NCI-H1436 treated with DMSO at 0.1 percent for 48 hours (cell line): ENCODE measurements at places on chromosomes 7 and 10.

DNA sequence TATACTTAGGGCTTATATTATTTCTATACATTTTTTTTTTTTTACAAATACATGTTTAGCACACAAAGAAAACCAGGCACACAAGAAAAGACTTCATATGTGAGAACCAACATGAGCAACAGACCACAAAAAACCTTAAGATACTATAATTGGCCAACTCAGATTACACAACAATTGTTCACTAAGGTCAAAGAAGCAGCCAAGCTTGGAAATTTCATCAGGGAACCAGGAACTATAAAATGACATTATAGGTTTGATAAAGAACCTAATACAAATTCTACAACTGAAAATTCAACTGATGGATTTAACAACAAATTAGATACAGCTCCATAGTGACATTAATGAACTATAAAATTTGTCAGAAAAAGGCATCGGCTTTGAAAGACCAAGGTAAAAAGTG lies 4.4 kb upstream of the LUC7L2 start:
- DNase-seq: no peak

- DNase-seq: no peak
Observed at GRCh38 chr10:128147669-128148068, 21.4 kb upstream of the MKI67 start.

DNA sequence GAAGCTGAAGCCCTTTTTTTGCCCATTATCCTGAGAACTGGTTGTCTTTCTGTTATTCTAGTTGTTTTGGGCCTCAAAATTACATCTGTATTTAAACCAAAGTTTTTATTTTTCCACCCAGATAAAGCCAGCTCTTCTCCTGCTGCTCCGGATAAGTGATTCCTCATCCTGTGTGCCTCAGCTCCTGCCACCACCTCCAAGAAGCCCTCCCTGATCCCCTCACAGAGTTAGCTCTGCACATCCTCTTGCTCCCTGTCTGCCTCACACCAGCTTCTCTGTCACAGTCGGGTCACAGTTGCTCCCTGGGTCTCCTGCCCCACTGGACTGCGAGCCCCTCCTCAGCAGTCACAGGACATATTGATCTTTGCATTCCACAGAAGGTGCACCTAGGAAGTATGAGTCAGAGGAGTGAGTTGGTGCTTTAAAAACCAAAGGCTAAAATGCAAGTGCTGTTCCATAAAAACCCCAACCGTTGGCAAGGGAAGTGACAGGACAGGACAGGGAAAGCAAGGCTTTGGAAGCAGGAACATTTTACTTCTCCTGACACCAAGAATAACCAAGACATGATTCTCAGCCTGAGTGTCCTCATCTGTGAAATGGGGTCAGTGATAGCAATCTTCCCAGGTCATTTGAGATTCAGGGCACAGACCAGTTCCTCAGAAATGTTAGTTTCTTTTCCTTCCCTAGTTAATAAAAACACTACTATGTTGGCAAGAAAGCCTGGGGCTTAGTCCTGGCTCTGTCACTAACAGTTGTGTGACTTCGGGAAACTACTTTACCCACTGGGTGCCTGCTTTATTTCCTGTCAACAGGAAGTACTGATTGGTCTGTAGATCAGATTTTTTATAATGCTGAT lies 36.5 kb upstream of the EEPD1 start:
- no peak for DNase-seq

DNA sequence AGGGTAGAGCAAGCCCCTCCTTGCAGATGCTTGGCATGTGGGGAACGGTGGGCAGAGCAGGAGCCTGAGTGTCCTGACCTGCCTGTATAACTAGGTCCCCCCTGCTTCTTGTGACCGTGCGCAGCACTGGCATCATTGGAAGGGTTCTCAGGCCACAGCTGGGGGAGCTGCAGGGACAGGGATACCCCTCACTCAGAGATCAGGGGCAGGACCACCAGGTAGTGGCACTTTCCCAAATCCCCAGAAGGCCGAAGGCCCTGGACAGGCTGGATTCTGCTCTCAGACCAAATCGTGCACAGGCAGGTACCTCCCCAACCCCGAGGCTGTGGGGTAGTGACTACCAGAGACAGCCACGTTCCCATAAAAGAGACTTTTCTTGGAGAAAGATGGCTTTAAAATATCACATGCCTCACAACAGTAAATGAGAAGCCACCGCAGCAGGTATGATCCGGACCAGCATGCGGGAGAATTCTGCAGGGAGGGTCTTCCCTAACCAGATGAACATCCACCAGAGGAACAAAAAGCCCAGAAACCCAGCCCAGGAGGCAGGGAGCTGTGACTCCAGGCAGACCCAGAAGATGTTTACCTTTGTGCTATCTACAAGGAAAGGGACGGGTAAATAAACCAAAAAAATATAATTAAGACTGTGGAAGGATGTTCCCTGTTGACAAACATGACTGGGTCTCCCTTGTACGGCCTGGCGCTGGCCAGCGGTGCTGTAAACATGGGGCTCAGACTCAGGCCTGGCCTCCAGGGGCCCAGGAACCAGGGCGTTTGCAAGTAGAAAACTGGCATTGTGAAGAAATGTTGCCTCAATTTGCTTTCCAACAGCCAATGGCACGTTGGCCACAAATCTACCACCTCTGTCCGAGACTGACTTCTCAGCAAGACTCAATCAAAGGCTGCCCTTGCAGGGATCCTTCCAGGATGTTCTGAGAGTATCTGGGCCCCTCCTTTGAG lies 180.0 kb downstream of the TNS3 start:
- DNase-seq: no peak

DNA sequence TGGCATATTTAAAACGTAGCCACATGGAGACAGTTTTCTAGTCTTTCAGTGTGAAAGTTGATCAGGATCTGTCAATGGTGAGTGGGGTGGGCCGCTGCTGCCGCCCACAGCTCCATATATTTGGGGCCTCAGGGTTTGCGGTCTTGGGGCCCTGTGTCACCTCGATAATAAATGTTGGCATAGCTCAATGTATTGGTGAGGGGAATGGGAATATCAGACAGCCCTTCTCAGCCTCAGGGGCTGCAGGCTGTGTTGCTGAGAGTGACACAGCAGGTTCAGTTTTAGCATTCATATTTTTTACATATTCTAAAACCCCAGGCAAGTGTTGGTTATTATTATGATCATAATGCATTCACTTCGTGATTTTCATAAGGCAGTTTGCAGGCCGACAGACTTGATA lies 5.3 kb downstream of the CDH23 start:
- no peak for DNase-seq

DNA sequence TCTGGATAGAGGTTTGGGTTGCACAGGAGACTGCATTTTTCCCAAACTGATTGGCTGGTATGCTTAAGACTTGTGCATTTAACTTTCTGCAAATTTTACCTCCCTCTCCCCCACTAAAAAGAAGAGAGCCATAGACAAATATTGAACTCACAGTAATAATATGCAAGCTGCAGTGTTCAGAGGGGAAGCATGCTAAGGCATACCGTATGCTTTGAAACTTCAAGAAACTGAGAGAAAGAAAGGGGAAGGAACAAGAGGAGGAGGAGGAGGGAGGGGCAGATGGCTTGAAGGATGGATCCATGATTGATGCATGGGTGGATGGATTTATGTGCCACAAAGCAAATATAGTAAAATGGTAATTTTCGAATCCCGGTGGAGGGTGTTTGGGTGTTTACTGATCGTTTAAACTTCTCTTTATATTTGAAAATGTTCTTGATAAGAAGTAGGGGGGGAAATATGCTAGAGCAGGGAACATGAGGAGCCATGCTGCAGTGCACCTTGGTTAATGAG lies 7.8 kb upstream of the KLF6 start:
- no peak for DNase-seq

GRCh38 chr7:42588876-42589275 lies 323.0 kb downstream of the C7orf25 start:
- DNase-seq: no peak

DNA sequence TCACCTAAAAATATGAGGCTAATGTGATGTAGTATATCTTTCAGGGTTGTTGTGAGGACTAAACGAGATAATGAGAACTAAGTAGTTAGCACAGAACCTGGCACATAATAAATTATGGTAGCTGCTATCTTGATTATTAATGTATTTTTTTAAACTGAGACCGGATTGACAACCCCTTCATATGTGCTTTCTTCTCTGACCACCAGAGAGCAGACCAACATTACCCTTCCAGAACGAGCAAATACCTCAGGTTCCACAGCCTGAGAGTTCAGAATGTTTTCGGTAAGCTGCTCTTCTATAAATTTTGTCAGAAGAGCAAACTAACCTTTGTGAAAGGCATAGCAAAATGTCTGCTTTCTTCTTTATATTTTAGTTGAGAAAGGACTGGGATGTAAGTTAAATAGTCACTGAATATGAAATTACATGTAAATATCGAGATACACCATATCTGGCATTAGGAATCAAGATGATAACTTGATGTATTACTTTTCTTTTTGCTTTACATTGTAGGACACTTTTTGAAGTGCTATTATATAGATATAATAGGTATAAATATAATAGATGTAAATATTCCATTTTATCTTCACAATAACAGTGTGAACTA lies 13.6 kb upstream of the BPGM start:
- no peak for DNase-seq

DNA sequence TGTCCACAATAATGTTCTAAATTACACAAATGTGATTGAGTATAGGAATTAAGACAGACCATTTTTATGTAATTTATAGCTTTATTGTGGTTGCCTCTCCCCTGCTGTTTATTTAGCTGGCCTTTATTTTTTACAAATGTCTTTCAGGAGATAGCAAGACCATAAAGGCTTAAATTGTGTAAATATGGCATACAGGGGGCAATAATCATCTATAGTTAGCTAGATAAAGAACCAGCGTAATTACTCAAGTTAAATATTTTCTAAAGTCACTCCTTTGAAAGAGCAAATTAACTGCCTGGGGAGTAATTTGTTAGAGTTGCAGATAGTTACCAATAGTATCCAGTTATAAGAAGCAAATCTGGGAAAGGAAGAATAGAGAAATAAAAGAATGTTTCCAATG lies at the start of gene MALRD1:
TSS of gene MALRD1 (plus strand) at position 313 of the 400 bp plus-strand sequence. CDS start 138 bp downstream, outside the sequence.
- DNase-seq: no peak

- DNase-seq: no peak
Observed at GRCh38 chr10:7365027-7365745, 45.6 kb downstream of the SFMBT2 start.

- no peak for DNase-seq
Observed at GRCh38 chr10:100878291-100878910, 34.4 kb upstream of the SLF2 start.

GRCh38 chr7:99767662-99768061 lies 16.3 kb downstream of the CYP3A4 start:
- DNase-seq: no peak

DNA sequence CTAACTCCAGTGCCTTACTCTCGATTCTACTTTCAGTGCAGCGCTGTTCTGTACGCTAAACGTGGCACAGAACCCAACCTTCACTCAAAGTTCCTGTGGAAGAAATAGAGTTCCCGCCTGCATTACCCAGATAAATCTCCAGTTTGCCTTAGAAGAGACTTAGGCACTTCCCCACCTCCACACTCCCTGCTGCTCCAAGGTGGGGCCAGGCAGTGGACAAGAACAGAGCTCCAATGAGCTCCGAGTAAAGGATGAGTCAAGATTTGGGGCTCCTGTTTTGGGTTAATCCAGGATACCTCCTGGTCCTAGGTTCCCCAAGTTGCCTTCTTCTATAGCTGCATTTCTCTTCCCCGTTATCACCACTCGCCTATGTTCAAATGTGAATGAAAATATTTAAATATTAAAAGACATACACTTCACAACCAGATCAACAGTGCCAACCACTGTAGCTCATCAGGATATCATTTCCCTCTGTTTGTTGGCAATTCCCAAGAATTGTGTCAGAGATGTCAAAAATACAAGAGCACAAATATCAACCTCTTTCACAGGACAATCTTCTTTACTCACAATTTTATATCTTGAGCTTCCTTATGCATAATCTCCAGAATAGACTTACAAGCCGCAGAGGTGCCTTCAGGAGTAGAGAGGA lies 48.0 kb downstream of the MALSU1 start:
- DNase-seq: no peak

GRCh38 chr10:96513698-96514561 lies at the start of gene TLL2:
TSS of gene TLL2 (minus strand) at chr10:96513926. CDS start at chr10:96513685, 241 bp downstream.
- peak; percentile 66 for DNase-seq

DNA sequence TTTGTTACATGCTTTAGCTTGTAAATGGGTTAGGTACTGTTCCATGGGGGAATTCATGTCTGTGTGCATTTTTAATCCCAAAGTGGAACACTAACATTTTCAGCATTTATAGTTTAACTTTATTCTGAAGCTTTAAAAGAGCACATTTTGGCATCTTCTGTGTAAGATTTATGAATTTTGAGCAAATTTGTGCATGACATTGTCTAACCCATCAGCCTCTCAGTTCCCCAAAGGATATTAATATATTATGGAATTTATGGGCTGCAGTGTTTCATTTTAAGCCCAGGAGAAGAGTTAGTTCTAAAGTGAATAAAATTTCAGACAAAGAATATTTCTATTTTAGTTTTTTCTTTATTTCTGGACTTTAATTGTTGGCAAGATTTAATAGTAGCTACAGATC lies 421.4 kb downstream of the PLXDC2 start:
- DNase-seq: no peak

DNA sequence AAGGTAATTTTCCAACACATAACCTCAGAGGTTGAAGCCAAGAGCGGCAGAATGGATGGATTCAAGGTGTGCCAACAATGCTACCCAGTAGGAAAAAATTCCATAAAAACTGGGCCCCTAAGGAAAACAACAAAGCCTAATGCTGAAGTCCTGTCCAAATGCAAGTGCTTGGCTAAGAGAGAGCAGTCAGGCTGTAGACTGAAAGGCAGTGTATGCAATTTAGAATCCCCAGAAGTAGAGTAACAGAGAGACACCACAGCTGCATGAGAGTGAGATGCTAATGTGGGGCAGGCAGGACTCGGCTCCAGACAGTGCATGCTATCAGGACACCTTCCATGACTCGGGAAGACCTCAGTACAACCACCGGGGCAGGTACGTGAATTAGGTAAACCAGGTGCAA lies 124.5 kb downstream of the ZFAND4 start:
- no peak for DNase-seq

DNA sequence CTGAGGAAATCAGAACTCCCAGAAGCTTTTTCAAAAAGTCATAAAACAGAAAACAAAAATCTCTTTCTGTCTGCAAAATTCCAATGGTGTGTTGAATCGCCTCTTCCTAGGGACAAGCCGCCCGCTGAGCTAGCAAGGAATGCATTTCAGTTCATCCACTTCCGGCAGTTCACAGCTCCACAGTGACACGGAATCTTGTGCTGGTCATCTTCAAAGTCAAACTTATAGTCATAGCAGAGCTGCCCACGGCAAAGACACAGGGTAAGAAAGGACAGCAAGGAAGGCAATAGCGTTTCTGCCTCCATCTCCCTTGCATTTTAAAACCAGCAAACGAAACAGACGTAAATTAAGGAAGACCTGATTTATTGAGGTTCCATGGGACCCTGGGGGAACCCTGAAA lies 111.2 kb downstream of the GALNT11 start:
- no peak for DNase-seq

DNA sequence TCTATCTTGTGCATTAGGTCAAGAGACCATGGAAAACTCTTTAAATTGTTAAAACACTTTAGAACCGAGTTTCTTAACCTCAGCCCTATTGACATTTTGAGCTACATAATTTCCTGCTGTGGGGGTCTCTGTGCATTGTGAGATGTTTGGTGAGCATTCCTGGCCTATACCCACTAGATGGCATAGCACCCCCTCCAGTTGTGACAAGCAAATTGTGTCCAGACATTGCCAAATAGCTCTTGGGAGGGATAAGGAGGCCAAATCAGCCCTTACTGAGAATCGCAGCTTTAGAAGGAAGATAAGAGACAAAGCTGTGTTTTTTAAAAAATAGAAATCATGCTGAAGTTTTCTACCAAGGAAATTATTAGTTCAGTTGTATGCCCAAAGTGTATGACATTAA lies 1158.5 kb upstream of the C7orf33 start:
- DNase-seq: no peak

- no peak for DNase-seq
Observed at GRCh38 chr7:45162943-45163691, 5.5 kb downstream of the RAMP3 start.
